ENCODE measurements at places on chromosomes 13 and 19. TPM values are rescaled to one million over a fixed set of nuclear protein-coding genes. Genes with fewer than 3 reads are reported as not detected.

Gene DPRX
- not detected for total RNA-seq

Gene TINCR
- 0.66 TPM for total RNA-seq

Gene FAM216B
- total RNA-seq: not detected

Gene FGF21
- total RNA-seq: not detected

Gene IZUMO2
- total RNA-seq: not detected

Gene MEIOSIN
- not detected for total RNA-seq
